CD4-positive, CD25-positive, alpha-beta regulatory T cell (primary cell): ENCODE measurements at places on chromosomes 16 and 17. TPM values are rescaled to one million over a fixed set of nuclear protein-coding genes. Genes with fewer than 3 reads are reported as not detected.

YPEL3 gene
- total RNA-seq, result 121 TPM

- H3K27ac ChIP-seq, result no peak overlapping the region
- H3K36me3 ChIP-seq, result peaks cover 46% of the 10 kb centered on the region
- peaks cover 13% of the 10 kb centered on the region for H3K4me1 ChIP-seq
- H3K27me3 ChIP-seq, result no peaks in the 10 kb centered on the region
- no peak for DNase-seq
Observed at GRCh38 chr17:75820094-75821080, 23.8 kb downstream of the UNC13D start.

NMT1 gene
- 87.2 TPM for total RNA-seq

- no peak overlapping the region for H3K27ac ChIP-seq
- DNase-seq, result peak; percentile 7
- no peaks in the 10 kb centered on the region for H3K4me1 ChIP-seq
- H3K36me3 ChIP-seq, result peaks cover 5% of the 10 kb centered on the region
Observed at GRCh38 chr17:12089809-12090384, 69.2 kb downstream of the MAP2K4 start.

DNA sequence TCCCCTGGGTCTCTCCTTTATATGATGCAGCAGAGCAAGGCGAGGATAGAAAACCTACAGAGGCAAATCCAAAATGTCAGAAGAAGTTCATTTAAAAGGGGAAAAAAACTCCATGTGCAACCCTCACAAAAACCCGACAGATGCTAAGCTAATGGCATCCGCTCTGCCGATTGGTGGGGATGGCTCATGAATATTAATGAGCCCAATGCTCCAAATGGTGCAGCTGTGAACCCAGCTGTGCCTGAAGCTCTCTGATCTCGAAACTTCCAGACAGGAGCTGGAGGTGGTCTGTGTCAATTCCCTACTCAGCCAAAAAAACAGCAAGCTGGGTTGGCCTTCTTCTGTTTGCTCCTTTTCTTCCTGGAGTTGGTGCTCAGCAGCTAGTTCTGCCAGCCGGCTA, 15.5 kb downstream of the SNX11 start:
- H3K4me3 ChIP-seq, result no peak overlapping the region
- H3K27me3 ChIP-seq, result no peaks in the 10 kb centered on the region
- no peak overlapping the region for H3K27ac ChIP-seq
- no peak for DNase-seq

- H3K4me1 ChIP-seq, result peaks cover 19% of the 10 kb centered on the region
- DNase-seq, result peak; percentile 29
- H3K4me3 ChIP-seq, result no peak overlapping the region
- no peak overlapping the region for H3K27ac ChIP-seq
Observed at GRCh38 chr16:24070851-24071250, 185.3 kb upstream of the CACNG3 start.

PSME3IP1 gene
- 140 TPM for total RNA-seq

SMG6 gene
- total RNA-seq, result 42.9 TPM

CES1 gene
- total RNA-seq, result 0.89 TPM

GUCY2D gene
- total RNA-seq, result not detected

KLHDC4 gene
- 104 TPM for total RNA-seq

MPRIP gene
- 234 TPM for total RNA-seq

- peak overlapping the region; percentile 75 for H3K27ac ChIP-seq
- peaks cover 52% of the 10 kb centered on the region for H3K4me1 ChIP-seq
- no peaks in the 10 kb centered on the region for H3K27me3 ChIP-seq
- peaks cover 26% of the 10 kb centered on the region for H3K36me3 ChIP-seq
- peak; percentile 19 for DNase-seq
- H3K4me3 ChIP-seq, result peak overlapping the region; percentile 19
Observed at GRCh38 chr16:88681709-88682451, 4.4 kb downstream of the SNAI3 start.

DNA sequence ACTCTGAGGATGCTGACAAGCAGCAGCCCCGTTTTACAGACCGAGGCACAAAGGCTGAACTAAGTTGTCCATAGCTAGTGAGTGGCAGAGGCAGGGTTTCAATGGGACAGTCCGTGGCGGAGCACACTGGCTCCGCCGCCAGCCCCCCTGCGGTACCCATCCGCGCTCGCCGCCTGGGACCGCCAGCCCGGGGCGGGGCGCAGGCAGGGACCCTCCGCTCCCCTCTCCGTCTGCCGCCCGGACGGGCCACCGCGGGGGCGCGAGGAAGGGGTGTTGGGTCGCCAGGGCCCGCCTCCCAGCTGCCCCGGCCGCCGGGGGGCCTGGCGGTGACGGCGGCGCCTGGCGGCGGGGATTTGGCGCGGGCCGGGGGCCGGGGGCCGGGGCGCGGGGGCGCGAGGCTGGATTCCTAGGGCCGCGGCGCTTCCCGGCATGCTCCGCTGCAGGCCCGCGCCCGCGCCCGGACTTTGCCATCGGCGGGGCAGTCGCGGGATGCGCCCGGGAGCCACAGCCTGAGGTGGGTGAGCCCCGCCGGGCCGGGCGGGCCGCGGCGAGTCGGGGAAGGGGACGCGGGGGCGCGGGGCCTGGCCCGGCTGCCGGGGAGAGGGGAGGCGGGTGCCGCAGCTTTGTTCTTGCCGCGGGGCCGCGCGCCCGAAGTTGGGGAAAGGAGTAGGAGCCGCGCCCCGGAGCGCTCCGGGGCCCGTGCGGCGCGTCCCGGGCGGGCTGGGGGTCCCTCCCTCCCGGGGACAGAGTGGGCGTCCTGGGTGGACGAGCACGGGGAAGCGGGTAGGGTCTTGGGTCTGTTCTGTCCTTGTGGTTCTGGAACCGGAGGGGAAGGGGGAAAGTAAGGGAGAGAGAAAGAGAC, at the start of gene TMEM98:
Gene TMEM98 (plus strand): TSS at position 430 of the 862 bp plus-strand sequence. CDS start 3,376 bp downstream, outside the sequence.
- no peak within 1 kb of the TSS for H3K27ac ChIP-seq
- H3K36me3 ChIP-seq, result no peaks in the 10 kb centered on the region
- peaks cover 22% of the 10 kb centered on the region for H3K27me3 ChIP-seq
- DNase-seq, result no peak
- H3K4me3 ChIP-seq, result no peak within 1 kb of the TSS

RSKR gene
- total RNA-seq, result 15.2 TPM

DNA sequence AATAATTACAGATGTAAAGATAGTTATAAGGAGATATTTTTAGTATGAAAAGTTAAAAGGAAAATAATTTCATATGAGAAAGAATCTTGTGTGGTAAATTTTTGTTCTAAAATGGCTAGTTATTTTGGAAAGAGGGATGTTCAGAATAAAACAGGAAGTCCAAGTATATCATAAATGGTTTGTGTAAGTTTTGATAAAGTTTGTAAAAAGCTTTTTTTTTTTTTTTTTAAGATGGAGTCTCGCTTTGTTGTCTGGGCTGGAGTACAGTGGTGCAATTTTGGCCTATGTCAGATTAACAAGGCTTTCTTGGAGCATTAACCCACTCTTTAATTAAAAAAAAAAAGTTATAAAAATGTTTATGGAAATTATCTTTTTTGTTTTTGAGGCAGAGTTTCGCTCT, 8.2 kb upstream of the CDK10 start:
- H3K4me1 ChIP-seq, result no peaks in the 10 kb centered on the region
- H3K27me3 ChIP-seq, result no peaks in the 10 kb centered on the region
- H3K27ac ChIP-seq, result no peak overlapping the region
- H3K4me3 ChIP-seq, result no peak overlapping the region
- DNase-seq, result no peak

USP43 gene
- not detected for total RNA-seq

DNA sequence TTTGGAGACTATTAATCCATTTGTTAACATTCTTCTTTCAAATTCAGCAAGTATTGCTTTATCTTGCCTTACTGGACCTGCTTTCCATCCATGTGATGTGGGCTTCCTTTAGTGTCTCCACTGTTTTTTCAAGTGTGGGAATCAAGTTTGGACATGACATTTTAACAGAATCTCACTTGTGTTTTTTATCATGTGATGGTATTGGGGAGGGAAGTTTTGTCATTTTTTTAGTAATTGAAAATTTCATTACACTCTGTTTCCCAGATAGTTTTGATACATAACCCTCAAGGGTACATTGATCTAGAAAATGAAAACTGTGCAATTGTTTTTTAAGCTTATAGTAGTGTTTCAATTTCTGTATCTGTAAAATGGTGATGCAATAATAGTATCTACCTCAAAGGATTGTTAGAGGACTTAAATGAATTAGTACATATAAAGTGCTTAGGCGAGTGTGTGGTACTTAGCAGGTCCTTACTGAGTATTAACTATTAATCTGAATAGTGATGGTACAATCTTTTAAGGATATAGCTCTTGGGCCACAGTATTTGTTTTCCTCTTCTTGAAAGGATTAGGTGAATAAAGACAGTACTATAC, 27.3 kb downstream of the AATF start:
- H3K27me3 ChIP-seq, result no peaks in the 10 kb centered on the region
- peaks cover 6% of the 10 kb centered on the region for H3K4me1 ChIP-seq
- no peak for DNase-seq
- peaks cover 4% of the 10 kb centered on the region for H3K36me3 ChIP-seq
- H3K27ac ChIP-seq, result no peak overlapping the region

DNA sequence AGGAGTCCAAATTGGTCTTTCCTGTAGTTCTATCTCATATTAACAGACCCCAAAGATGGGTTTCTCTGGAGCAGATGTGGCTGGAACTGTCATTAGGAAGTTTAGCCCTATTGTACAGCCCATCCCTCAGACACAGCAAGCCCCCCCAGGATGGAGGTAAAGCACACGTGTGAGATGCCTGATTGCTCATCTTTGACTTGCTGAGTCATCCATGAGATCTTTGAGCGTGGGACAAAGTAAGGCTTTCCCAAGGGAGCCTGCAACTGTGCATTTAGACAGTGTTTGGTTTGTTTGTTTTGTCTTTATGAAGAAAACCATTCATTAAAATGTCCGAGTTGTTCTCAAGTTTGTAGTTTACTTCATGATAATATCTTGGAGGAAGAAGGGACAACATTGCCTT, 145.3 kb upstream of the CDH13 start:
- peaks cover 4% of the 10 kb centered on the region for H3K27me3 ChIP-seq
- no peak for DNase-seq
- H3K36me3 ChIP-seq, result no peaks in the 10 kb centered on the region
- no peaks in the 10 kb centered on the region for H3K4me1 ChIP-seq

DNA sequence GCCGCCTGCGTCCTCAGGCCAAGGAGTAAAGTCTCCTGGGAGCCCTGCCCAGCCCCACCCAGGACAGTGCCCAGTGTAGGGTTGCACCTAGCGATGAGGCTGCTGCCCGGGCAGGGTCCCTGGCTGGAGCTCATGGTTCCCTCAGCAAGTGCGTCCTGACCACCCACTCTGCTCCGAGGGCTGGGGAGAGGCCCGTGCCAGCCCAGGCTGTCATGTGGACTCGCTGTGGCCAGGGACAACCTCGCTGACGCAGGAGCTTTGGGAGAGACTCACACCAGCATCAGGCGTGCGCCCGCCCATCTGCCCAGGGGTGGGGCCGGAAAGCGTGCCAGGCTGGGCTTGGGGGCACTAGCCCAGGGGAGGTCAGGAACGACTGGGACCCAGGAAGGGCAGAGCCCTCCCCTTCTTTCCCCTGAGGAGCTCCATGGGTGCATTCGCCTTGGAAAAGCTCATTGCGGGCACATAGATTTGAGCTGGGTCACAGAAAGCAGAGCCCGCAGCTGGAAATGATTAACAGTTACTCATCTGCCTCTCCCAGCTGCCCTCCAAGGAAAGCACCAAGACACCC, 19.7 kb downstream of the DPEP1 start:
- H3K27me3 ChIP-seq, result no peaks in the 10 kb centered on the region
- DNase-seq, result no peak
- no peaks in the 10 kb centered on the region for H3K36me3 ChIP-seq
- H3K4me3 ChIP-seq, result no peak overlapping the region

ITGAL gene
- total RNA-seq, result 393 TPM

DNA sequence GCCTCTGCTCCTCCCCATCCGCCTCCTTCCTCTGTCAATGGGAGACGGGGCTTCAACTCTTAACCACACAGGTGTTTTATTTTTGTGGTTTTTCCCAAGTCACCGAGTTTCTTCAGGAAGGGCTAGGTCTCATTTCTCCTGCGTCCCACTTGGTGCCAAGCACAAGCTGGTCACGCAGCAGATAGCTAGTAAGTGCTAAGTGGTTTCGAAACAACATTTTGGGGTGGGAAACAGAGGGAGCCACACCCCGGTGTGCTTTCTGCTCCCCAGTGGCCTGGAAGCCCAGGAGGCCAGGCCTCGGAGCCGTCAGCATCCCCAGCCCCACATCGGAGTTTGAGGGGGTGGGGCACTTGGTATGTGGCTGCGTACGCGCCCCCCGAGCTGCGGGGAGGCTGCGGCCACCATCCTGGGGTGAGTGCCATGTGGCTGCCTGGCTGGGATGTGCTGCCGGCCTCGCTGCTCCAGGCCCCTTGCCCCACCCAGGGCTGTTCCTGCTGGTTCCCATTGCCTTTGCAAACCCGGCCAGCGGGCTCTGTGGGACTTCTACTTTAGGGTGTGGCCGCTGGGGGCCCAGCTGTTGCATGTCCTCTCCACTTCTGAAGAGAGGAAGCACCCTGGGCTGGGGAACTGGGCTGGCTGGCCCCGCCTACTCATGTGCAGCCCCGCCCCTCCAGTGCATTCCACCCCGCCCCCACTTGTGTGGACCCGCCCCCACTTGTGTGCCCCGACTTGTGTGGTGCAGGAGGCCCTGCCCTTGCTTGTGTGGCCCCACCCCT, 55.6 kb downstream of the BAIAP2 start:
- H3K36me3 ChIP-seq, result no peaks in the 10 kb centered on the region
- H3K27me3 ChIP-seq, result no peaks in the 10 kb centered on the region
- peak; percentile 47 for DNase-seq

- H3K36me3 ChIP-seq, result peaks cover 18% of the 10 kb centered on the region
- H3K4me3 ChIP-seq, result peak overlapping the region; percentile 94
- H3K27me3 ChIP-seq, result no peaks in the 10 kb centered on the region
Observed at GRCh38 chr17:8153957-8154607, 1.9 kb upstream of the PER1 start.

DNA sequence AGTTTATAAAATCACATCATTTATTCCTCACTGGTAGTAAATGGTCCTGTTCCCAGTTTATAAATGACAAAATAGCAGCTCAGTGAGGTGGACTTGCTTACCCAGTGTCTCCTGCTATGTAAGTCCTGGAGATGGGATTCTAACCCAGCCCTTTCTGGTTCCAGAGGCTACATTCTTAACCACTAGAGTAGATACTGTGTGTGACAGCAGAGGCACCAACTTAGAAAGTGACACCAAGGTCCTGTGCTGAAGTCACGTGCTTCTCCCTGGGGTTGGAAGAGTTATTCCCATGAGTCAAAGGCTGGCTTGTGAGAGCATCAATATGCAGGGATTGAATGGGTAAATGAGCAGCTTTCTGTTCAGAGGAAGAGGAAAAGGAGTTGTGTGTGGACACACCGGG, 167.3 kb upstream of the IRX3 start:
- H3K4me1 ChIP-seq, result no peaks in the 10 kb centered on the region
- H3K4me3 ChIP-seq, result no peak overlapping the region

- DNase-seq, result no peak
- H3K27me3 ChIP-seq, result no peaks in the 10 kb centered on the region
- peaks cover 77% of the 10 kb centered on the region for H3K36me3 ChIP-seq
- H3K4me1 ChIP-seq, result peaks cover 5% of the 10 kb centered on the region
- H3K27ac ChIP-seq, result no peak overlapping the region
Observed at GRCh38 chr16:4389051-4389955, 17.7 kb downstream of the VASN start.

GRCh38 chr17:31738996-31739699, 119.9 kb downstream of the COPRS start:
- DNase-seq, result no peak
- H3K4me3 ChIP-seq, result no peak overlapping the region
- no peaks in the 10 kb centered on the region for H3K4me1 ChIP-seq
- H3K36me3 ChIP-seq, result no peaks in the 10 kb centered on the region
- H3K27ac ChIP-seq, result no peak overlapping the region
